ENCODE measurements at places on chromosomes 12 and 14.

GRCh38 chr12:124295431-124296058 lies 652 bp downstream of the RFLNA start:
- no peak for DNase-seq

DNA sequence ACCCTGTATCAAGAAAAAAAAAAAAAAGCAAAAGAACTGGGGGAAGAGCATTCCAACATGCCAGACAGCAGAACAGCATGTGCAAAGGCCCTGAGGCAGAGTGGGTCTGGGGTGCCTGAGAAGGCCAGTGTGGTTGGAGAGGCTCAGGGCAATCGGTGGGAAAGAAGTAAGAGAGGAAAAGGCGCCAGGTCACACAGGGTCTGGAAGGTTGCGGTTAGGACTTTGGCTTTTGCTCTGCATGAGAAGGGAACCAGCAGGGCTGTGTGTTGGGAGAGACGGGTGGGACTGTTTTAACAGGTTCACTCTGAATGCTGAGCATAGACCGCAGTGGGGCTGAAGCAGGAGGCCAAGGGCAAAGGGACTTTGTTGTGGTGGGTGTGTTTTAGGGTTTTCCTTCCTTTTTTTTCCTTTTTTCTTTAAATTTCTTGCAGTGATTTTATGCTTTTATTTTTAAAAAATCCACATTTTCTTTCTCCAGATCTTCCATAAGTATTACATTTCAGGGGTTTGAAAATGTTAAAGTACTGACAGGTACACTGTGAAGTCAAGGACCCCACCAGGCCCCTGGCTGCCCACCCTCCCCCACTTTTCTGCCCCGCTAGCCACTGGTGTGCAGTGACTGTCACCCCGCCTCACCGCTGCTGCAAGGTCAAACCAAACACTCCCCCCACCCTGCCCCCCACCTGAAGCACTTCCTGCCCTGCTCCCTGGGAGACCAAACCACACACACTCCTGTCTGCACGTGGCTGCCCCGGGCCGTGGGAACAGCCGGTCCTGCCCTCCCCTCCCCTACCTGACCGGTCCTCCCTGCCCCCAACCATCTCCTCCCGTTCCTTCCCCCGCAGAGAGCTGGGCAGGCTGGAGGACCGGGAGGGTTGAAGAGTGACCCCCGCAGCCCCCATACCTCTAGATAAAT lies 30.0 kb downstream of the DTX1 start:
- DNase-seq: no peak

DNA sequence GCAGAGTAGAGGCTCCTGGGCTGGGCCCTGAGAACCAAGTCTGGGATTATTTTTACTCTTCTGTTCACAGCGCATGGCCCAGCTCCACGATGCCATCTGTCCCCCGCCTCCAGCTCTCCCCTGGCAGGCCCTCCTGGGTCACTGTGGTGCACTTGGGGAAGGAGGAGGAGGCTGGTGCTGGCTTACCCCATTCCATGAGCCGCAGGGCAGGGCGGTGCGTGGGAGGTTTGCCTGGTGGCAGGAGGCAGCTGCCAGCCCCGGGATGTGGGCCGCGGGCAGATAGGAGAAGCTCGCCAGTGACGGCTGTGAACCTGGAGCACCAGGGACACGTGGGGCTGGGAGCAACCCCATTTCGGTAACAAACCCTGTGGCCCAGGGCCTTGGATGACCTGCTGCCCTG lies 23.2 kb downstream of the TEAD4 start:
- DNase-seq: no peak

- DNase-seq: no peak
Observed at GRCh38 chr12:52643233-52644077, 8.6 kb downstream of the KRT2 start.

DNA sequence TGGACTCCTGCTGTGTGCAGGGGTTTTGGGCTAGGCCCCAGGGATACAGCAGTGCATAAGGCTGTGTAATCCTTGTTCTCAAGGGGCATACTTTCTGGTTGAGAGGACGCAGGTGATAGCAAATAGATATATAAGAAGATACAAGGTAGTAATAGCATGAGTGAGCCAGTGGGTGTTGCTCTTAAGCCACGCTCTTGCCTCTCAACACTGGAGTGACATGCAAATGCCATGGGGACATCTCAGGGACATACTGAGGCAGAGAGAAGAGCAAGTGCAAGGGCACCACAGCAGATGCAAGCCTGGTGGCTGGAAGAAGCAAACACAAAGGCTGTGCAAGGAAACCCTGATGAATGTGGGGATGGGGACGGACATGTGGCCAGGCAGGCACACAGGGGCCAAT lies 223.3 kb downstream of the CHST11 start:
- no peak for DNase-seq

DNA sequence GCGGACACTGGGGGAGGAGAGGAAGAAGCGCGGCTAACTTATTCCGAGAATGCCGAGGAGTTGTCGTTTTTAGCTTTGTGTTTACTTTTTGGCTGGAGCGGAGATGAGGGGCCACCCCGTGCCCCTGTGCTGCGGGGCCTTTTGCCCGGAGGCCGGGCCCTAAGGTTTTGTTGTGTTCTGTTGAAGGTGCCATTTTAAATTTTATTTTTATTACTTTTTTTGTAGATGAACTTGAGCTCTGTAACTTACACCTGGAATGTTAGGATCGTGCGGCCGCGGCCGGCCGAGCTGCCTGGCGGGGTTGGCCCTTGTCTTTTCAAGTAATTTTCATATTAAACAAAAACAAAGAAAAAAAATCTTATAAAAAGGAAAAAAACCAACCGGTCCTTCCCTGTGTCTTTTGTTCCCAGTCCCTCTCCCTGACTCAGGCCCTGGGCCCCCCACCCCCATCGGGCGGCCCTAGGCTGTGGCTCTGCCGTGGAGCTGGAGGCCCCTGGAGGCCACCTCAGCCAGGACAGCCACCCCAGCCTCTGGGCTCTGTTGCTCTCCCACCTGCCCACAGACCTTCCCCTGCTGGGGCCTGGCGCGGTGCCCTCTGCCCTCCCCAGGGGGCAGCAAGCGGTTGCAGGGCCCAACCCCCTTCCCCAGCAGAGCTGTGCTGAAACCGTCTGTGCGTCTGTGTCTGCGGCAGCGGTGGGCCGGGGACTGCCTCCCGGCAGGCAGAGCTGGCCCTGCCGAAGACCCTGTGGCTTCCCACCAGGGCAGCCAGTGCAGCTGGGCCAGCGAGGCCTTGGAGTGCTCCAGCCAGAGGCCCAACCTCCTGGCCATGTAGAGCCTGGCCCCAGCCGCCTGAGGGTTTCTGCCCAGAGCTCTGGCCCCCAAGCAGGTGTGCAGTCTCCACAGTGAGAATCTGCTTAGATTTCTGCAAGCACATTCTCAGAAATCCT lies 4.0 kb upstream of the CRIP2 start:
- no peak for DNase-seq

GRCh38 chr12:30796891-30797371 lies 42.2 kb upstream of the CAPRIN2 start:
- no peak for DNase-seq

GRCh38 chr14:85315733-85316290 lies 214.1 kb upstream of the FLRT2 start:
- no peak for DNase-seq

DNA sequence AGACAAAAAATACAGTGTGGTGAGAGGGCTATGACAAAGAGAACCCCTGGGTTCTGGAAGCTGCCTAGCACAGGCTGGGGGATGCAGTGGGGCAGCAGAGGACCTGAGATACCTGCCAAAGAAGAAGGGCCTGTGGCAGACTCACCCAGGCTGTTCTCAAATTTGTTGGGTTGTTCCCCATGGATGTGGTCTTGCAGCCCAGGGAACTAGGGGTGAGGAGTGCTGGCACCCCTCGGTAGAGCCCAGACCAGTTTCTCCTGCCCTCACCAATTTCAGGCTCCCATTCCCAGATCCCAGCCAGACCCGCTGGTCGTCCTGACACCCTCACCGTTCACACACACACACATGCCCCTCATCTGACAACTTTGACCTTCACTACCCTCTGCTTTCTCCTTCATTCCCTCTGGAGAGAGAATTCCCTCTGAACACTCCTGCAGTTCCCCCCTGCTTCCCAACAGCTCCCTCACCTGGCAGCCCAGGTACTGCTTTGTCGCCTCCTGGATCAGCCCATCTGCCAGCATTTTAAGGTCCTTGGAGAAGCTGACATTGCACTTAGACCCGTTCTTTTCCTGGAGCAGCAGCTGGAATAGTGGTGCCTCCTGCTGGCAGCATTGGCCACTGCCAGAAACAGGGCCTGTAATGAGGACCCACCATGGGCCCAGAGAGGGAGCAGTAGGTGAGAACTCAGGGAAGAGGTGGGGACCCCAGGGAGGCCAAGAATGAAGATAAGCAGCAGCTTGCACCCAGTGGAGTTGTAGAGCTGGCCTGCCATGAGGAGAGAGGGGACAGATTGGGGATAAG lies 5.9 kb upstream of the GDF11 start:
- DNase-seq: peak; percentile 34

All from activated T-helper 1 cell treated with anti-CD3 and anti-CD28 coated beads, Interleukin-2, amount 50 U/mL, for 16 hours (primary cell).